ENCODE measurements at places on chromosomes 6 and 20.

GRCh38 chr6:148535976-148536375 is 193.3 kb downstream of the SASH1 start:
- peak; percentile 98 for DNase-seq

- no peak for DNase-seq
Observed at GRCh38 chr6:126268092-126268491, 71.8 kb upstream of the CENPW start.

DNA sequence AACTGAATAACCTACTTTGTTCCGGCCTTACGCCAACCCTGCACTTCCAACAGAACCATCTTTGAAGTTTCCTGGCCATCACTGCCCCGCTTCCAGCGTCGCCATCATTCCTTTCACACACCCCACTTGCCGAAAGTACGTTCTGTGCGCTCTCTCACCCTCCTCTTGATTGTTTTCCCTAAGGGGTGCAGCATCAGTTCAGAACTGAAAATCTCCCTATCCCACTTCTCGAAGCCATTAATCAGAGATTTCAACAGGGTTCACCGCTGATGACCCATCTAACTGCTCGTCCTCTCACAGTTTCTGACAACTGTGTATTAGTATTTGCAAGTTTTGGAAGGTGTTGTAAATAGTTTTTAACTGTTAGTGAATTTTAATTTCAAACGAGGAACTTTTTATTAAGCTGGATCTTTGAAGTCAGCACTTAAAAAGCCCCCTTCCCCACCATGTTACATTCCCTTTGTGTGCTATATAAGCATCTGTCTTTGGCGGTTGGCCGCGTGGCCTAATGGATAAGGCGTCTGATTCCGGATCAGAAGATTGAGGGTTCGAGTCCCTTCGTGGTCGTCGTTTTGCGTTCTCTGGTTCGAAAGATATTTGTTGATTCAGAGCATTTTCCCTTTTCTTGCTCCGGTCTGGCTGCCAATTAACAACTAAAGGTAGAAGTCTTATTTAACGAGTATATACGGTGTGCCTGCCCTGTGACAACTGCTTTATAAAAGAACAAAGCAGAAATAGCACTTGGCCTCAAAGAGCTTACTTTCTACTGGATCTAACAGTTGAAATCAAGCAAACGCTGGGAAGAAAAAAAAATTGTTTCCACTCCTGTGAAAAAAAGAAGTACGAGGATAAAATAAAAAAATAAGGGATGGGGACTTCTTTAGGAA is 42.6 kb downstream of the TRIM27 start:
- DNase-seq, result peak; percentile 62

- no peak for DNase-seq
Observed at GRCh38 chr6:15368186-15368585, 122.3 kb downstream of the JARID2 start.

DNA sequence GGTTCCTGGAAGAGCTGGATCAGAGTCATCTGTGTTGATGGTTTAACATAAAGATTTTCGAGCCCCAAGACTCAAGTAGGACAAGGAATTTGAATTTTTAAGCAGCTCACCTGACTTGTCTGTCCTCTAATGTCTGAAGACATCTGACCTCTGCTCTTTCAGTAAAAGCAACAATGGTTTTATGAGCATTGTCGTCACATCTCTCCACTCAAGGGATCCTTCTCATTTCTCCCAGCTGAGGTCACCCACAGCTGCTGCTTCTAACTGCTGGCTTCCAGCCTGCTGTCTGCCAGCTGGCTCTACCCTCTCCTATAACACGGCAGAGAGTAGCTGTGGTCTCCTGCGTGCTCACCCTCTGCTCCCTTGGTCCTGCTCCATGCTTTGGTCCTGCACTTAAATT is 24.7 kb upstream of the HDAC2 start:
- DNase-seq, result peak; percentile 97

GRCh38 chr20:20331817-20332216 is 36.1 kb upstream of the INSM1 start:
- DNase-seq, result no peak

DNA sequence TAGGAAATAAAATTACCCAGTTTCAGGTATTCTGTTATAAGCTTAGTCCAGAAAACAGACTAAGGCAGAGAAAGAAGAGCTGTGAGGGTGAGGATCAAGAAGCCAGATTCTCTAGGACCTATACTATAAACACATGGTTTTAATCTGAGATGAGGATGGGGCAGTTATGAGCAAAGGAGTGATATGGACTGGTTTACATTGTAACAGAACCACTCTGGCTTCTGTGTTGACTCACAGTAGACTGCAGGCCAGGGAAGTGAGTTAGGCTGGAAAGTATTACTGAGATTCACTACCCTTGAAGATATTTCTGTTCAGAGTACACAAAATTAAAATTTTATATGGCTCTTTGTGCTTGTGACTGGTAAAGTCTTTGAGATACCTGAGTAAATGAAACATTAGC is 3.2 kb upstream of the RWDD1 start:
- peak; percentile 32 for DNase-seq

DNA sequence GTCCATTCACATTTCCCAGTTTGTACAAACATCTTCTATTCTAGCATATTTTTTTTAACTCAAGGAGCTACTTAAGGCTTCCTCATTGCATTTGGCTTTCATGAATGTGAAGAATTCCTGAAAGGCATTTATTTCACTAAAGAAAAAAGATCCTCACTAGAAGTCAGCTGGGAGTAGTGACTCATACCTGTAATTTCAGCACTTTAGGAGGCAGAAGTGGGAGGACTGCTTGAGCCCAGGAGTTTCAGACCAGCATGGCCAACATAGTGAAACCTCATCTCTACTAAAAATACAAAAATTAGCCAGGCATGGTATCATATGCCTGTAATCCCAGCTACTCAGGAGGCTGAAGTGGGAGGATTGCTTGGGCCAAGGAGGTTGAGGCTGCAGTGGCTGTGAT is 30.9 kb upstream of the XRN2 start:
- DNase-seq, result peak; percentile 17

DNA sequence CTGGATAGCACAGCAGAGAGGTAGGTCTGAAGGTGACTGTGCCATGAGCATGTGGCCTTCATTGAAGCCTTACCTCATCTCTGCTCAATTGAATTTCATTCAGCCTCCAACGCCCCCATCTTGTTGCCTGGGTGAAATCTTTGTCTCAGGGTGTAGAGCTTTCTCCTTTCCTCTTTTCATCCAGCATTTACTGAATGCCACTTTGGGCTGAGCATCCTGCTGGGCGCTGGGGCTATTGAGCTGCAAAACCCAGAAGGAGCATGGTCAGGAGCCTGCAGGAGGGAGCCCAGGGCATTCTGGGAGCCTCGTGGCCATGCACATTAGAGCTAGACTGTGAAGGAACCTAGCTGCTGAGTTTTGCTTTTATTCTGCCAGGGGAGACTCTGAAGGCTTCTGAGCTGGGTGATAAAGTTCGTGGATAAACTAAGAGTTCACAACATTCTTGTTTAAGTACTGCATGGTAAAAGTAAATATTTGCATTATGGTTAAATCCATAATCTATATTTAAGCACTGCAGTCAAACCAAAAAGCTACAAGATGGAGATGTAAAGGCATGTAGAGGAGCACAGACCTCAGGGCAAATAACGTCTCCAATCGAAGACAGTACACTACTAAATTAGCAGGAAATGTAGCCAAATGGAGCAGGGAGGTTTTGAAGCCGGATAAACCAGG is 13.2 kb upstream of the ASXL1 start:
- no peak for DNase-seq

DNA sequence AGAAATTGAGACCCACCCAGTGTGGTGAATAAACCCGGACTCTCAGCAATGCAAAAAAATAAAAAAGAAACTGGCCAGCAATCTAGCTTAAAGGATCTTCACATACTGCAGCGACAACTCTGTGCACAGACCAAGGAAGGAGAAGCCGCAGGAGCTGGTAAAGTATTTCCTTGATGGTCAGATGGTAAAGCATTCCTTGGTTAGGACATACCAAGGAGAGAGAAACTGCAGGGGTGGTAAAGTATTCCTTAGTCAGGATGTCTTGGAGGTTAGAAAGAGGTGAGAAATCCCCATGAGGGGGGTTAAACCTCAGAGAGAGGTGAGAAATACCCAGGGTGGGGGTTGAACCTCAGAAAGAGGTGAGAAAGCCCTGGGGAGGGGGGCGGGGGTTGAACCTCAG is 86.8 kb downstream of the PLG start:
- DNase-seq, result no peak
